ENCODE measurements at places on chromosomes 3 and 15.
A peak's percentile ranks its signal among the peaks of the same experiment; 100 is the strongest.

DNA sequence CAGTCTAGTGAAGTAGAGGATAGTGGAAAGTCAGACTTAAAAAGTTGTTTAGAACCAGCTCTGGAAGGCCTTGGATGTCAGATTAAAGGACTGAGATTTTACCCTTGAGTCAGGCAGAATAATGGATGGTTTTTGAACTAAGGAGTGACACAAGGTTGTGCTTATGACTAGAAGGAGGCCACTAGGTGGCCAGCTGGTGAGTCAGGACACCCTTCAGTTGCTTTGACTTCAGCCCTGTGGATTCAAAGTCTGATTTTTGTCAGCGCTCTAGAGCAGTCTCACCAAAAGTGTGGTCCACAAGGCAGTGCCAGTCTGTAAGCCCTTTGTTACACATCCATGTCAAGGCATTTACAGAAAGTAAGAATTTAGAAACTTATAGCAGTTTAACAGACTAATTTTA lies 3.8 kb upstream of the GABPB1 start:
- DNase-seq = peak; percentile 45

DNA sequence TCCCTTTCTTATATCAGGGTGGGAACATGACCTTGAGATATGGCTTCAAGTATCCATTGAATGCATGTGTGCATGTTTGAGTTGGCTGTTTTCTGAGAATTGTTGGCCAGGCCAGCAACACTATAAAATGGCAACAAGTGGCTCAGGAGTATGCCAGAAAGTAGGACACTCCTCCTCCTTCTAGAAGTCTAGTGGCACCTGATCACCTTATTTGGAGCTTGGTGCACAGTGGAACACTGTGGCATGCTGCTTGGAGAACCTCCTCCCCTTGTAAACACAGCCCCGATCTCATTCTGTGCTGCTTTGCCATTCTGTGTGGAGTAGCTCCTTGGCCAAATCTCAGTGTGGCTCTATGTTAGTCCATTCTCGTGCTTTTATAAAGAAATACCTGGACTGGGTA lies 114.8 kb upstream of the NDN start:
- DNase-seq = no peak

DNA sequence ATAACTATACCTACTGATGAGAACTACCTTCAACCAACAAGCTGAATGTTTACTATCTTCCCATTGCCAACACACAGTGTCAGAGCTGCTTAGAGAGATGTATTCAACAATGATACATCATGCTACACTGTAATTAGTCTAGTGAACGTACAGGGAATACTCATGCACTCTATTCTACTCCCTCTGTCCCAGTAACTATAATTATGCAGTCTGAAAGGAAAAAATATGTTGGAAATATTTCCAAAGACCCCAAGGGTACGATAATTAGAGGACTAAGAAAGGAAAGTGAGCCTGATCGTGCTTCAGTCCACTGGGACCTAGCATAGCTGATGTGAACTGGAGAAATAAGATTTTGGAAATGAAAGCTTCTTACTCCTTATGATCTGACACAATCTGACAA lies 36.9 kb upstream of the FSIP1 start:
- no peak for DNase-seq

DNA sequence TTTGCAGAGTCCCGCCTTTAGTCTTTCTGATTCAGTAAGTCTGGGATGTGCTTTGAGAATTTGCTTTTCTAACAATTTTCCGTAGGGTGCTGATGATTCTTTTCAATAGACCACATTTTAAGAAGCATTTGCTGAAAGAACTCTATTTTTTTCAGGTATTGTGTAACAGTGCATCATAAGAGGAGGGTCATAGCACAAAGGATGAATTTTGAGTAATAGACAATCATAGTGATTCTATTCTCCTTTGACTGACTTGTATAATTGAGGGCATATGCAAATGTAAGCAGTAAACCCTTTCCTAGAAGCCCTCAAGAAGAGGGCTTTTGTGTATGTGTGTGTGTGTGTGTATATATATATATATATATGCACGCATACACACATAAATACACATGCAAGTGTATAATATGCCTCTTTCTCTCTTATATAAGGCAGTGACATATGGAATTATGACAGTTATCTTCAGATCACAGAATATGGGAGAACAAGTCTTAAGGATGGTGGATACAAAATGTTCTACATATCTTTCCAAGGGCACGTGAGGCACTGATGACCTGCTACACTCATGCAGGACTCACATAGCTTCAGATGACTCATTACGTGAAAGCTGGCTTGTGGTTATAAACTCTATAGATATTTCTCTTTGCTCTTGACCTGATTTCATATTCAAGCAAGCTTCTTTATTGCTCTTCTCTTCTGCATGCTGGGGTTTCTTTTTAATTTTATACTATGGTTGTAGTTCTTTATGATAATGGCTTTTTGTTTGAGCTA lies 6.5 kb upstream of the PLSCR1 start:
- no peak for DNase-seq

DNA sequence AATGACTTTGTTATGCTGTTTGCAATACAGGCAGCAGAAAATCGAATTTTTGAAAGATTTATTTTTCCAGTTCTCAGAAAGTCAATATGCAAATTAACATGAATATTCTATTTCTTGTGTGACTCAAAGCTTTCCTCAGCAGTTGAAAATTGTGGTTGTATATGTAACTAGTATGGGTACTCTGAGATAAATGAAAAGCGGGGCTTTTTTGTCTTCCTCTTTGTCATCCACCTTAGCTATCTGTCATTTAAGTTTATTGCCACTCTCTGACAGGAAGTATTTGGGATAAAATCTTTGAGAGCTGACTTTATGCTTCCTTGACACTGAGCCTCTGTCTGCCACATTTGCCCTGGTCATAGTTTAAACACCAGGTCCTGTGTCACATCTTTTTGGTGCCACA lies 91.5 kb downstream of the ATG7 start:
- DNase-seq = no peak

DNA sequence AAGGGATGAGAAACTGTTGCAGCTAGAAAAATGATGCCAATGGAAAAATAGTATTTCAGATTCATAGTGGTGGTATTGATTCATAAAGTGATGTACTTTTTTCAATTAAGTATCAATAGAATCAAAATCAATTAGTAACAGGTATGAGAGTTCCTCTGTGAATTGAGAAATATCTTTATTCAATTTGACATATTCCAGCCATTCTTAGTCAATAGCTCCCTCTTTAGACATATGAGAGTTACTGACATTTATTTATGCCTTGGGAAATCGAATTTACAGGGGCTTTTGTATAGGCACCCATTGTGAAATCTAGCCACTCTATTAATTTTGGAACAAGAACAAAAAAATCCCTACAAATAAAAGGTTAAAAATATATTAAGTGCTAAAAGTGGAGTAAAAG lies 386.9 kb upstream of the CNTN3 start:
- no peak for DNase-seq

DNA sequence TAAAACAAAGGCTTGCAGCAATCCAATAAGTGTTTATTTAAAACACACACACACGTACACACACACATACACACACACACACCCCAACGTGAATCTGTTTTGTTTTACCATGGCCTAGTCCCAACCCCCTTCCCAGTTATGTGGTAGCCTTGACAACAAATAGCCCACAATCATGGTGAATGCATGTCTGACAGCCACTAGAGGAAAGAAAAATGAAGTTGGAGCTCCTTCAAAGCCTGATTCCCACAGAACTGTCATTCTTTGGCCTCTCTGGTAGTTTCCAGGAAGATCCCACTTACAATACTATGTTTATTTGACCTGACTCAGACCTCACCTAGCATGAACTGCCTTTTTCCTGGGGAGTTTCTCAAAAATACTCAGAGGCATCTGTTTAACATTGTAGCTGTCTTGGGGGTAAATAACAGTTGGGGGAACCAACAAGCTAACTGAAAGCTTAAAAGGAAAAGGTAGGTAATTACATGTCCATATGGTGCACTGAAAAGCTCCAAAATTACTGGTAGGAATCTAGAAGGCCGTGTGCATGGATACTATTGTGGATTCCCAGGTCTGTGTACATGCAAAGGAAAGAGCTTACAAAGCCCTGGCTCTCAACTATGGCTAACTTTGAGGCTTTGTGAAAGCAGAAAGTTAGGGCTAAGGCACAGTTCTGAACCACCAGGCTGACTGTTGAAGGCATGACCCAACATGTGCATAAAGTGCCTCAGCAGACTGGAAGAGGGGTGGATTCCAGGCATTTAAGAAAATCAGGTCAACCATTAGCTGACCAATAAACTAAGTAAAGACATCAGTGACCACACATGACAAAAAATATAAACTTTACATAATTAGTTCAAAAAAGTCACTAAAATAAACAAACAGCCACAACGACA lies 65.3 kb downstream of the FAIM start:
- no peak for DNase-seq

- no peak for DNase-seq
Observed at GRCh38 chr3:141707741-141708203, 30.3 kb upstream of the RNF7 start.

GRCh38 chr3:122213650-122214049 lies 30.2 kb downstream of the CASR start:
- no peak for DNase-seq

- no peak for DNase-seq
Observed at GRCh38 chr3:77931255-77932009, 891.5 kb downstream of the ROBO2 start.

GRCh38 chr15:45510758-45511280 lies 11.7 kb downstream of the SLC30A4 start:
- no peak for DNase-seq

DNA sequence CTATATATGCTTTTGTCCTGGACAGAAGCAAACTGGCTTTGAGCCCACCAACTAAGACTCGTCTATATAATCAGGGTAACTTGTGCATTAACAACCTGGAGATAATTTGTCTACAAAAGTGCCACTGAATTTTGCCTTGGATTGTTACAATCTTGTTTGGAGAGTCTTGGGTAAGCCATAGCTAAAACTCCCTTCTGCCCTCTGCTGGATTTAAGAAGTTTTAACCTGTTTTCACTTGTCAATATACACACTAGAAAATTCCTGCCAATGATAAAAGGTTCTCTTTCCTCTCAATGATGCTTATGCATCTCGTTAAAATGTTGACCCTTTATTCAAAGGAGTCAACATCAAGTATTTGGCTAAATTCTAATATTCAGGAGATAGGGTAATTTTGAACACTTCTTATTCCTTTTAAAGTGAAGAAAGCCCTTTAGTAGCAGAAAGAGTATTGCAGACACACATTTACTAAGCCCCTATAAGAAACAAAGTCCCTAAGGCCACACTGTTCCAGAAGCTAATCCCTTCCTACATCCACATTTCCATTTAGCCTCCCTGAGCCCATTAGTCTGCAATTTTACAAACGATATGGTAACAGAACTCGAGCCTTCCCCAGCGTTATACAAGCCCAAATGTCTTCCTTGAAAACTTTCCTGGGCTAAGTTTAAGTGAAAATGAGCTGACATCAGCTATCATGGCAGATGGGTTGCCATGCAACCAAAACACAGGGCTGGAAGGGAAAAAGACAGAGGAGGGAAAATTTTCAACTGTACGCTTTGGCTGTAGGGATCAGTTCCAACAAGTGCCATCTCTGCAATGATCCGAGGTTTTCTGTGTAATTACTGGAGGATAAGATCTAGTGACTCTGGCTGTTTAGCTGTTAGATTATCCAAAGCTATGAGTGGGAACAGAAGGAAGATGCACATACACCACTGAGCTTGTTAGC lies 75.9 kb upstream of the FGF12 start:
- DNase-seq = no peak

DNA sequence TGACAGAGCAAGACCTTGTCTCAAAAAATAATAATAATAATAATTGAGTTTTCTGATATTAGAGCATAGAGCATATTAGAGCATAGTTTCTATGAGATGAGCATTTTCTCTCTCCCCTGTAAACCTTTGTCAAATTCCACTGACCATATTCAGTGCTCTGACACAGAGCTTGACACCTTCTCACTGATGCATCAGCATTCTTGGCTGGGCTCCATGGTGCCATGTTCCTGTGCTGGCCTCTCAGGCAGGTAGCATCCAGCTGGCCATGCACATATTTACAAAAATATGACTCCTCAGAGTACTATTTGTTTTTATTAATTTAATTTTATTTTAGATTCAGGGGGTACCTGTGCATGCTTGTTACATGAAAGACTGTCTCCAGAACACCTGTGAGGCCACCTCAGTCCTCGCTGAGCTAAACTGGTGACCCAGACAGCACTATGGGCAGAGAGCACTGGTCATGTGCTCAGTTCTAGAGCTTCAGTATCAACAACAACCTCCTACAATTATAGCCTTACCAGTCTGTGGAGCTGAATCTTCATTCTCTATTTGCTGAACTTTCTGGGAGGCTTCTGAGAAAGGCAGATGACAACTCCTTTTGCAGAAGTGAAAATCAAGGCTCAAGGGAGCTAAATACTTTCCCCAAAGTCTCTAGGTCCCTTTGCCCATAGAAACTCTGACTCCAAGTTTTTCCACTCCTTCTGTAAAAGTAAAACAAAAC lies 21.6 kb upstream of the SLC28A2 start:
- no peak for DNase-seq

DNA sequence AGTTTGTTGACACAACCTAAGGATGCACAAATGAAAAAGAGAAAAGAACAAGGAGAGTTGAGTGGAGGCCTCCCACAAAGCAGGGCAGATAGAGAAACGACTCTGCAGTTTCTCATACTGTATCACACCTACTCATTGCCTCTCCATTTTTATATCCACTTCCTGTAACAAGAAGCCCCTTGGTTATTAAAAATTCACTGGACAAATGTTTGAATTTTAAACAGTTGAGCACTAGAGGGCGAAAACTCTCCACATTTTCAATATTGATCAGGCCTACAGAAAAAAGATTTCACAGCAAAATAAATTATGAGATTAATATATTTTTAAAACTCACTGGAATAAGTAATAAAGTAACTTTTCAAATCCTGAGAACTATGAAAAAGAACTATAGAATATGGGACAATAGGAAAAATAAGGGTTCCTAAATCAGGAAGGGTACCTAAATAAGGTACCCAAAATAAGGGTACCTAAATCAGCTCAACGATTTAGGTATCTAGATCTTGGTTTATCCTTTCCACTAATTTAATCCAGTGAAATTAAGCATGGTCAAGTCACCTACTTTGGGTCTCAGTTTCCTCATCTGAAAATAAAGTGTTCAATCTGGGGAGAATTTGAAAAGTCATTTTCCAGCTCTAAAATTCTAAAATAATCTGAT lies 47.0 kb upstream of the PPIB start:
- DNase-seq = no peak

DNA sequence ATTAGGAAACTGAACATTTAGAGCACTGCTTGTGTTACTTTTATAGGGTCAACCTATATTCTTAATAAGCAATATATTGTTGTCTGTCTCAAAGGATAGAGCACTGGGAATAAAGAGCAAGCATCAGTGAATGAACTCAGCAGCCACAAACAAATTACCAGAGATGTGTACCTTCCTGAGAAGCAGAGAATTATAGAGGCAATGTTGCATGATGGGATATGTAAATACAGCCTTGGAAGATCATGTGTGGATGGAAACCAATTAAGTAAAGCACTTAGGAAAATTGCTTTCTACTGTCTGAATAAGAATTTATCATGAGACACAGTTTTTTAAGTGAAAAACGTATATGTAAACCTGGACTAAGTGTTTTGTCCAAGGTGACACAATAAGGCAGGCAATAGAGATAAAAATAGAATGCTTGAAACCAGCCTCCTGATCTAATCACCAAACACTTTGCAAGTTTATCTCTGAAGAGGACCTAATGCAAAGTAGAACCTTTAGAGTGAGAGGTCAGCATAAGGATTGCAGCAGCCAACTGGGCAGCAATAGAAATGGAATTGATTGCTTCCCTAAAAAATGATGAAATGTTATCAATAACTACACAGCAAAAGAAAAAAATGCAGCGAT lies 848.0 kb downstream of the TUSC7 start:
- DNase-seq = no peak

Data from stimulated activated CD8-positive, alpha-beta memory T cell treated with anti-CD3 and anti-CD28 coated beads, Interleukin-4, amount 100 ng/mL, for 48 hours (primary cell).